ENCODE measurements at places on chromosomes 11 and 22. TPM values are rescaled to one million over a fixed set of nuclear protein-coding genes. Genes with fewer than 3 reads are reported as not detected.

The OR8D1 gene
- not detected for total RNA-seq

The MTFP1 gene
- 115 TPM for total RNA-seq

The ANO3 gene
- not detected for total RNA-seq

The MAPK1 gene
- 42.3 TPM for total RNA-seq

The FAM180B gene
- total RNA-seq, result not detected

The PRR33 gene
- not detected for total RNA-seq

The LRRN4CL gene
- not detected for total RNA-seq

The SLC16A8 gene
- total RNA-seq, result 0.06 TPM

The GLYAT gene
- not detected for total RNA-seq

The KDELR3 gene
- 27.1 TPM for total RNA-seq

The PANX3 gene
- total RNA-seq, result not detected

The TBX10 gene
- total RNA-seq, result not detected

The TRIM44 gene
- total RNA-seq, result 33.9 TPM

The IGLL5 gene
- not detected for total RNA-seq

The CRYBA4 gene
- not detected for total RNA-seq

The C11orf42 gene
- not detected for total RNA-seq

The NAALADL1 gene
- 27.9 TPM for total RNA-seq
